Cortex of kidney (tissue), 1 donor: ENCODE measurements at places on chromosomes 3 and 15.

GRCh38 chr3:80526153-80526552, 758.4 kb upstream of the ROBO1 start:
- DNase-seq: no peak

DNA sequence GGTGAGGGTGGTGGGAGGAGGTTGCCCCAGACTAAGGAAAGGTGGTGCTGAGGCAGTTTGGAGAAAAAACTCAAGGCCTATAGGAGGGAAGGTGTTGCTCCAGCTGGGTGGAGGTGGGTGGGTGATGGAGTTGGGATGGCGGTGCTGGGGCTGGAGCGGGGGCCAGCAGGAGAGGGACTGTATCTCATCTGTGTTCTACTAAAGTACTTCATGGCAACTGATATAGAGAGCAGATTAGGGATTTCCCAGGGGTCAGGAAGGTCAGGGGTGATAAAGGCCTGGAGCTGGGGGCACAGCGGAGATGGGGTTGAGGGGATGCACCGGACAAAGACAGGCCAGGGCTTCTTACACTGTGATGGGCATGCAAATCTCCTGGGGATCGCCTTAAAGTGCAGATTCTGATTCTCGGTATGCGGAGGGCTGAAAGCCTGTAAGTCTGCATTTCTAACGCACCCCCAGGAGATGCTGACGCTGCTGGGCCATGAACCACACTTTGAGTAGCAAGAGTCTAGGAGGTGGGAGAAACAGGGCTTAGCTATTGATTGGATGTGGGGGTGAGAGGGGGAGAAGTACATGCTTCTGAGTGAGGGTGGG, 4.2 kb downstream of the KLHL40 start:
- no peak for DNase-seq

- no peak for DNase-seq
Measured at GRCh38 chr3:106349191-106349881, 480.5 kb upstream of the CBLB start.

GRCh38 chr15:62648954-62649353, 393.6 kb upstream of the TPM1 start:
- DNase-seq: no peak

GRCh38 chr3:59608356-59608755, 558.5 kb upstream of the CFAP20DC start:
- no peak for DNase-seq

DNA sequence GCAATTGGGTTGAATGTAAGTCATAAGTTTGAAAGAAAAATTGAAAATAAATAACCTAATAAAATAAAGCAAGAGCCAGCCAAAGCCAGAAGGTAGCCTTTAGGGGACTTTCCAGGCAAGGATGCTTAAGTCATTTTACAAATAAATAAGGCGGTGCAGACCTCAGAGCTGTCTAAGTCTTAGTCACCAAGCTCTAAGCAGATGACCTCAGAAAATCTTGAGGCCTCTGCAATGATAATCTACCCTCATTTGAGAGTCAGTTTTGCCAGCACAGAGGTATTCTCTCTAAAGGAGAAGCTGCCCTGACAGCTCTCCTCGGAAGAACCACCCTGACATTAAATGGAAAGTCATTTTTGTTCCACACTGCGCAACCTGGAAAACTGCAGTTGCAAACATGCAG, 113.9 kb downstream of the OXNAD1 start:
- no peak for DNase-seq

DNA sequence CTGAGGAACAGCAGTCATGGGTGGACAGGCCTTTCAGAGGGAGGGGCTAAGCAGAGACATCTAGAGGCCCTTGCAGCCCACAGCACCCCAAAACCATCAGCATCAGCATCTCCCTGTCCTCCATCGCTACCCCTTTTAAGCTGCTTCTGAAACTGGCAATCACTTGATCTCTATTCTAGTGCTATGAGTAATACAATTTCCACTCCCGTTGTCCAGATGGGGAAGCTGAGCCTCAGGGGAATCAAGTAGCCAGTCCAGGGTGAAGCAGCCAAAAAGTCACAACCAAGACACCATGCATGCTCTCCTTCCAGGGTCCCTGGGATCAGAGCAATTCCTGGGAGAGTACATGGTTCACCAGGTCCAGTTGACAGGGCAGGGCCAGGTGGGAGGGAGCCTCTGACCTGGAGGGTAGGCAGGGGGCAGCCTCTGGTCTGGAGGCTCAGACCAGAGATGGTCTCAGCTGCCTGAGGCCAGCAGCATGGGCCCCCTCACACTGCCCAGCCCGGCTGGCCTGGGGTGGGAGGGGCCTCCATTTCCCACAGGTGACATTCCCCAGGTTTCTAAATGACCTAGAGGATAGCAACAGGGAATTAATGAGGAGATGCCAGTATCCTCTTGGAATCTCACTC, 30.0 kb downstream of the KLHL25 start:
- no peak for DNase-seq

GRCh38 chr3:111863942-111864694, 5.1 kb downstream of the PHLDB2 start:
- DNase-seq: no peak

DNA sequence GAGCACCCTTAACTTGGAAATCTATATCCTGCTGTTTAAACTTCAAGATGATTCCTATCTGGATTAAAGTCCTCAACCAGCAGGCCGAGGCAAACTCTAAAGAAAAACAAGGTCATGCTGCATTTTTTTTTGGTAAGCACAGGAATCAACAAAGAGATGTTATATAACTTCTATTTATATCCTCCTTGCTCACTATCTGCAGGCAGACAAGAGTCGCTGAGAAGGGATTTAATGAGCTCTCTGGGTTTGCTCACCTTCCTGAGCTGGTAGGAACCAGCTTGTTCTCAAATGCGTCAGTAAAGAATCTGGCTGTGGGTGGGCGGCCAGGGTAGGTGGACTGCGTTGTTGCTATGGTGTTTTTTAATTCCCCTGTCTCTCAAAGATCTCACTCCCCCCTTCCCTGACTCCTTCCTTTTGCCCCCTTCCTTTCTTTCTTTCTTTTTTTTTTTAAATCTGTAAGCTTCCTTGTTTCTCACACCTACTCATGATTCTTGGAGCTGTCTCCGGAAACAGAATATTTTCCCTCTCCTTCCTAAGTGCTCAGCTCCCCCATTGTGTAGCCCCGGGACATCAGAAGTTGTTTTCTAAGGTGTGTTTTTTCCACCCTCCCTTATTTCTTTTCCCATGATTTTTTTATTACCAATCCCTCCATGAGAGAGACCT, 228.8 kb upstream of the BHLHE40 start:
- no peak for DNase-seq

GRCh38 chr3:45482829-45483228, 94.5 kb downstream of the LARS2 start:
- DNase-seq: no peak

- no peak for DNase-seq
Measured at GRCh38 chr3:24853685-24854490, 359.2 kb upstream of the THRB start.

GRCh38 chr3:158823426-158823825, 21.6 kb downstream of the MFSD1 start:
- DNase-seq: no peak

DNA sequence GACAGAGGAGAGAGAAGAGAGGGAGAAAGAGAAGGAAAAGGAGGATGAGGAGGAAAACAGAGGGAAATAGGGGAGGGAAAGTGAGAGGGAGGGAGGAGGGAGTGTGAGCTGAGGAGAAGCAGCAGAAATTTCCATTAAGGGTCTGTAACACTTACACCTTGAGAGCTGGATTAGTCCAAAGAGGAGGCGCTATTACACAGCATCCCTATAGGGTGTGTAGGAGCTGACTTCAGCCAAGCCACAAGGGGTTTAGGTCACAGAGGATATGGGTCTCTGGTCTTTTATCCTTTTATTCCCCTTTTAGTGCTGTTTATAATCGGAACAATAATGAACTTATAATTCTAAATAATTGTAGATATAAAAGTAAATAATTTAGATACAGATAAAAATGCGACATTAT, 230.4 kb downstream of the GABRG3 start:
- no peak for DNase-seq

DNA sequence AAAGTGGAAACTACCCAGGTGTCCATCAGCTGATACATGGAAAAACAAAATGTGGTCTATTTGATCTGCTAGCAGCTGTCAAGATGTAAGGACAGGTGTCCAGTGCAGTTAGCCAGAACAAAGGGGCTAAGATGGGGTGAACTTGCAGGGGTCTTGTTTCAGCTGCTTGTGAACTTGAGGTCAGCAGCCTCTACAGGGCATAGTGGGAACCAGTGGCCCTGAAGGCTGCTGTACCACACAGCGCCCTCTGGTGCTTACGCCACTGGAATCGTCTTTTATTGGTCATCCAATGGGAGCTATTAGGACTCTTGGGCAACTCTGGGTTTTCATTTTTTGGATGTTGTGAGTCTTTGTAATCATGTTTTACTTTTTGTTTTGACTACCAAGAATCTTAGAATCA, 62.2 kb upstream of the CTSH start:
- no peak for DNase-seq

DNA sequence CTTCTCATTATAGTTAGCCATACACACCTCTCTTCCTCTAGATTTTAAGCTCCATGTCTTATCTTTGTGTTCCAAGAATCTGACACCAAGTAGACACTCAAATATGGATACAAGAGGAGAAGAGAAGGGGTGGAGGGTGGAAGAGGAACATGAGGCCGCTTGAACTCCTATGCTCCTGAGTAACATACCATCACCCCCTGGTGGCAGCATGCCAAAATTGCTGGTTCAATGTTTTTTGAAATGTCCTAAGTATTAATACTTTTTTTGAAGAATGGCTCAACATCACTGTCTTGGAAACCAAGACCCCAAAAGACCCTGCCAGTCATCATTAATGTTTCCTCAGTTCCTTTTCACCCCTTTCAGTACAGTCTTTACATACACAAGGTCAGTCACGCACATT, 71.8 kb upstream of the HACD2 start:
- DNase-seq: no peak

DNA sequence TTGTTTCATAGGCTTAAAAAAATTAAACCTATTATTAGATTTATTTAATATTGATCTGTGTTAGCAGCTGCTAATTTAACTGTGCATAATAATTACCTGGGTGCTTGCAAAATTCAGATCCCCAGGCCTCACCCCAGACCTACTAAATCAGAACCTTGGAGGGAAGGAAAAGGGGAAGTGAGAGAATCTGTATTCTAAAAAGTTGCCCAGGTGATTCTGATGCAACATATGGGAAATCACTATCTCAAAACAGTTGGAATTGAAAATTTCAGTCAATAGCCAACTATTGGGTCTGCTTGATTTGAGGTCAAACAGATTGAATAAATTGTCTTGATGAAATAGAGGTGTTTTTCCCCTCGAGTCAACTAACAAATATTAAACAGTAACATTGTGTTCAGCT, 538.5 kb upstream of the ADAMTS9 start:
- no peak for DNase-seq

DNA sequence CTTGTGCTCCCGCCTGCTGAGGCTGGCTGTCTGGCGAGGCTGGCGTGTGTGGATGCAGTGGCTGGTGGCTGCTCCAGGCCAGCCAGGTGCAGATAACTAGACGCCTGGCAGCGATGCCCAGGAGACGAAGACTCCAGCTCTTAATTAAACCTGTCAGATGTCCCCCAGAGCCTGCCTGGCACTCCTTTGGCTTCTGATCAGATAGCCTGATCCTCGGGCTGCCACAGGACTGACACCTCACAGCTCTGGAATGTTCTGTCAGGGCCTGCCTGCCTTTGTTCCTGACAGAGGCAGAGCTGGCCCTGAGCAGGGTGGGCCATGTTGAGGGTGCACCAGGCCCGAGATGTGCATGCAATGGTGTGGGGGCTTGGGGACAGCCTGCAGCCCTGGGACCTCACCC, 36.5 kb downstream of the PLXNA1 start:
- no peak for DNase-seq

DNA sequence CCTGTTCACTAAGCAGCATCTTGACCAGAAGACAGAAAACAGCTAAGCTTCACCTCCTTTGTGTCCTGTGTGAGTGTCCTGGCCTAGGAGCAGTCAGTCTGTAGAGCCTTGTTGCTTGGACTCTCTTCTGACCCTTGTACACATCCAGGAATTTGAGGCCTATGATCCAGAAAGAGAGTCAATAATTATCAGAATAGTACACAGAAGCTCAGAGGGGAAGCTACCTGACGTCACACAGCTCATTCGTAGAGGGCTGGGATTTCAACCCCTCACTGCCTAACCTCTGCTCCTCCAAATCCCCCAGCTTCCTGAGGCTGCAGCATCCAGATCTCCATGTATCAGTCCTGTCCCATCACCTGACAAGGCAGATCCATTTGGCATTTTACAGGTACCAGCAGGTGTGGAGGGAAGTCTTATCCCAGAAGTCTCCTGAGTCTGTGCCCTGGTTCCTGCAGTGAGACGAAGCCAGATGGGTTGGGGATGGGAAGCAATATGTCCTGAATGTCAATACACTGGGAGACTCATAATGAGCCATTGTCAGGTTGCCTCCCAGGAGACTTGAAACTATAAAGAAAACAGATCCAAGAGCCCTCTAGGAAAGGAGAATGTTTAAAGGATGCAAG, 203.1 kb downstream of the MINAR1 start:
- no peak for DNase-seq

DNA sequence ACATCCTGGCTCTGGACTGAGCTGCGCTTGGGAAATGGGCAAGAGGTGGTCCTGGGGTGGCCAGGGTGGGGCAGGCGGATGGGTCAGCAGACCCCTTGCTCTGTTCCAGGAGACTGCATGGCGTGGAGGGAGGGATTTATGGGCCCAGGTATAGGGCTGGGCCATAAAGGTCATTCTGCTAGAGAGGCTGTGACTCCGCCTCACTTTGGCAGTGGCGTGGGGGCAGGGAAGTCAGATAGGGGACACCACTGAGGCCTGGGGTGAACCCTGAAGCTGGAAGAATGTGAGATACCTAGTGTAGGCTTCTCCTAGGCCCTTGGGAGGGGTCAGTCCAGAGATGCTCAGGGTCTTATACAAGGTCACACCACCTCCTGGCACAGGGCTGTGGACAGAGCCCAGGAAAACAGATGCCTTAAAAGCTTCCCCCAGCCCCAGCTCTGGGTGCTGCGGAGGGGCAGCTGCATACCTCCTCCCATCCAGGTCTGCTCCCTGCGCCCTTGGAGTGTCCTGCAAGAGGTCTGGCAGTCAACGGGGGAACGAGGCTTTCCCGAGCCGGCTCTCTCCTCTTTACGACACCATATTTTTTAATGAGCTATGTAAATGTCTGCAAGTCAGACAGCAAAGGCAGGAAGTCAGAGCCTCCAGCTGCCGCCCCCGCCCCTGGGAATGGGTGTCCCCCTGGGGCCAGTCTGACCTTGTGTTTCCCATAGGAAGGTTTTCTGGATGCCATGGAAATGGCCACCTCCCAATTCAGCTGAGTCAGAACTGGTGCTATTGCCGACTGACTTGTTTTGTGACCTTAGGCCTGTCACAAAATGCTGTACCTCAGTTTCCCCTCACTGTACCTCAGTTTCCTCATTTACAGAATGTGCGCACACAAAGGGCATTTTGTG, 26.3 kb downstream of the LINGO1 start:
- no peak for DNase-seq
